ENCODE measurements at places on chromosomes 2 and 18.

- no peak for DNase-seq
Measured at GRCh38 chr2:98580656-98581284, 27.5 kb downstream of the COA5 start.

GRCh38 chr2:28068088-28068487, 177.6 kb downstream of the BABAM2 start:
- DNase-seq: no peak

GRCh38 chr2:181046833-181047232, 66.4 kb downstream of the UBE2E3 start:
- DNase-seq: no peak

GRCh38 chr2:64586883-64587481, 62.9 kb downstream of the AFTPH start:
- peak; percentile 35 for DNase-seq

GRCh38 chr2:157414050-157414449, 29.8 kb downstream of the CYTIP start:
- DNase-seq: no peak

DNA sequence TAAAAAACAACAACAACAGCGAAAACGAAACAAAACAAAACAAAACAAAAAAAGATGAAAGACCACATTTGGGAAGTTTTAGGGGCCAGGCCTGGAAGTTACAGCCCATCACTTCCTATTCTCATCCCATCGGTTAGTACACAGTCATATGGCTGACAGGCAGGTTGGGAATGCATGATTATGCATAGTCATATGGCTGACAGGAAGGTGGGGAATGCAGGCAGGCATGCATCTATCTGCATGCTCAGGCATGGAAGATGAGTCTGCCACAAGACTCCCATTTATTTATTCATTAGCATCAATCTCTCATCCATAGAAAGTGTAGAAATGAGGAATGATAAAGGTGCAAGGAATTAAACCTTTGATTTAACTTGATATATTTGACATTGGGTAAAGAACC, 325.3 kb upstream of the MEX3C start:
- no peak for DNase-seq
